M059J (cell line): ENCODE measurements at places on chromosomes 4 and X. TPM values are rescaled to one million over a fixed set of nuclear protein-coding genes. Genes with fewer than 3 reads are reported as not detected.

S100P gene
- total RNA-seq = not detected in 2 replicates

BEND2 gene
- not detected in 2 replicates for total RNA-seq

EGFL6 gene
- total RNA-seq = not detected in 2 replicates

DNA sequence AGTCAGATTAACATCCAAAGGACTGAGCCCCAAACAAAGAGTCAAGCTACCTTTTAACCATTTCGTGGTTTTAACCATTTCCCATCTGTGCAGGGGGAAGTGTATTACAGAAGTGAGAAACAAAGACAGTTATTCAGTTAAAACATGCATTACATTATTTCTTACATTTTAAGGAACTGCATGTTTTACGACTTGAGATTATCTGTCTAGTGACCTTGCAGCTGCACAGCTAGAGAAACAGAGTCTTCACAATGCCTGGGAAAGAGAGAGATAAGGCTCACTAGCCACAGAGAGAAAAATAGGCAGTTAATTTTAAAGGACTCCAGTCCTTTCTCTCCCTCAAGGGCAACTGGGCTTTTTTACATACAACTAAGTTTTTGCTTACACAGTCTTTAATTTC is 48.7 kb upstream of the KLHL4 start:
- no peak for DNase-seq

GRCh38 chr4:186458050-186458449 is 97.3 kb downstream of the MTNR1A start:
- no peak for DNase-seq

- DNase-seq = no peak
Observed at GRCh38 chrX:40090050-40090804, 7.5 kb downstream of the BCOR start.

- no peak for DNase-seq
Observed at GRCh38 chrX:21802839-21803238, 36.6 kb upstream of the MBTPS2 start.

DNA sequence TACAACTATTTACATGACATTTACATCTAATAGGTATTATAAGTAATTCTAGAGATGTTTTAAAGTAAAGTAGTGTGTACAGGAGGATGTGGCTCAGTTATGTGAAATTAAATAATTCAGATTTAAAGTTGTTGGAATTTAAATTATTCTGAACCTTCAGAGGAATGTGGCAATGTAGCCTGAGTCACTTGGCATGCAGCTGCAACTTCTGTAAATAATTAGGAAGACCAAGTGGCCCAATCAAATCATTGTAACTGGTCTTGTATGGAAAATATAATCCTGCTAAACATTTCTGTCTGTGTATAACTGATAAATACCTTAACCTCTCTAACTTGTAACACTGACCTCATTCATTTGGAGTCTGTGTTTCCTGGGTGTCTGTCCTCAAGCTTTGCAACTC is 828.9 kb downstream of the GLUD2 start:
- peak; percentile 11 for DNase-seq

GRCh38 chr4:71456841-71457240 is 118.0 kb downstream of the SLC4A4 start:
- DNase-seq = peak; percentile 74

- no peak for DNase-seq
Observed at GRCh38 chr4:10984815-10985214, 300.2 kb upstream of the CLNK start.

GRCh38 chr4:95371476-95372224 is 177.1 kb downstream of the UNC5C start:
- DNase-seq = no peak

- DNase-seq = peak; percentile 38
Observed at GRCh38 chrX:72714478-72714916, 391 bp upstream of the PHKA1 start.

DNA sequence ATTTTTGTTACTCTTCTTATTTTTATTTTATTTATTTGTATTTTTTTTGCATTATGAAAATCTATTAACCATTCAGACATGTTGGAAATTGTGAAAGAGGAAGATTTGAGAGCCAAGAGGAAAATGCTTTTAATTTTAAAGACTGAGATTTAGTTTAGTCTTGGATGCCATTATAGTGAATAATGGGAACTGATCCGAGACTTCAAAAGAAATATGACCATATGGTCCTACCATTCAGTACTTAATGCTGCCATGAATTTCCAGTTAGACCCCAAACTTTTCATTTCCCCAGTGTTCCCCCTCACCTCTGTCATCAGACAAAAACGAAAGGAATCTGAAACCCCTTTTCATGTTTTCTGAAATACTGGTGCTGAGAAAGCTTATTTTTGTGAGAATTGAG is 95.5 kb downstream of the TENM3 start:
- DNase-seq = no peak

- no peak for DNase-seq
Observed at GRCh38 chrX:1420371-1420770, 28.5 kb upstream of the SLC25A6 start.

DNA sequence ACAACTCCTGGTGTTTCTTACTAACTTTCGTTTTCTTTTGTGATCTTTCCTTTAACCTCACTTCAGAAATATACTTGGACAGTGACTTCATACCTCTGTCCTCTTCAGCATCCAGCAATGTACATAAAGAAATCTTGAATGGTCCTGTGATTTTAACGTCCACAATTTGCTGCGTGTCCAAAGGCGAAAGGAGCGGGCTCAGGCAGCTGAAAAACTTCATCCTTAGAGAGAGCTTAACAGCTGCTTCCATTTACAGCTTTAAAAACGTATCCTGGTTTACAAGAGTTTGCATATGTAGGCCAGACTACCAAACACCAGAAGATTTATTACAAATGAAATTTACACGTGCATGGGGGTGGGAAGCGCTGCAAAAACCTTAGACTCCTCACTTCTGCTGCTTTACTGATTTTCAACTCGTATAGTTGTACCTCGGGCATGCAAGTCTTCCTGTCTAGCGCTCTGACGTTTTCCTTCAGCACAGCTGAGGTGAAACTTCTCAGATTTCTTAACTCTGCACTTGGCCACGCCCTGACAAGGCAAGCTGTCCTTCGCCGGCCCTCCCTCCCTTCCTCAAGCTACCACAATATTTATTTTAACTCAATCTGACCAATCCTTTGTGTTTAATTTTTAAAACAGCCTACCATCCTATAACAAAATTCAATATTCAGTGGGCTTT is 406.4 kb downstream of the FAM47A start:
- peak; percentile 1 for DNase-seq

GRCh38 chr4:65502131-65502701 is 168.1 kb downstream of the EPHA5 start:
- DNase-seq = peak; percentile 93

GRCh38 chr4:73891739-73892405 is 22.7 kb downstream of the CXCL1 start:
- no peak for DNase-seq
